ENCODE measurements at places on chromosomes 3 and 15.

DNA sequence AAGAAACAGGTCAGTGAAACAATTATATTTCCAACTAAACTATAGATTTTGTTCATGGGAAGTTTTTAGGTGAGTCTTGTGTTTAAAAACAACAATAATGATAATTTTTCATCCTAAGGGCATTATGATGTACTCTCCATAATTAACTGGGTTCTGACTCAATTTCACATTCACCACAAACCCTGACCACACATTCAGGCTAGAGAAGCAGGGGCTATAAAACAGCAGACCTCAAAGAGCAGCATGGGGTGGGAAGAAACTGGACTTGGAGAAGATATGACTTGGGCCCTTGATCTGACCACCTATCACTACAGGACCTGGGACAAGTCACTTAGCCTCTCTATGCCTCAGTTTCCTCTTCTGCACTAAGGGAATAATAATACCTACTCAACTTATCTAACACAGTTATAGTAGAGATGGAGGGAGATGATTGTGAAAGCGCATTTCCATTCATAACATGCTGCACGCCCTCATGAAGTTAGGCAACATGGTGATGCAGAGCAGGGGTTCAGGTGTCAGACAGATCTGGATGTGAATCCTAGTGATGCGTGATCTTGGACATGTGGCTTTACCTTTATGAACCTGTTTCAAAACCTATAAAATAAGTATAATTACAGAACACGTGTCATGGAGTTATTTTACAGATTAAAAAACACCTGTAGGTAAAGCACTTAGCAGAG lies 63.0 kb upstream of the ACP3 start:
- no peak for DNase-seq

GRCh38 chr3:129890125-129890524 lies 3.4 kb downstream of the TMCC1 start:
- DNase-seq, result no peak

DNA sequence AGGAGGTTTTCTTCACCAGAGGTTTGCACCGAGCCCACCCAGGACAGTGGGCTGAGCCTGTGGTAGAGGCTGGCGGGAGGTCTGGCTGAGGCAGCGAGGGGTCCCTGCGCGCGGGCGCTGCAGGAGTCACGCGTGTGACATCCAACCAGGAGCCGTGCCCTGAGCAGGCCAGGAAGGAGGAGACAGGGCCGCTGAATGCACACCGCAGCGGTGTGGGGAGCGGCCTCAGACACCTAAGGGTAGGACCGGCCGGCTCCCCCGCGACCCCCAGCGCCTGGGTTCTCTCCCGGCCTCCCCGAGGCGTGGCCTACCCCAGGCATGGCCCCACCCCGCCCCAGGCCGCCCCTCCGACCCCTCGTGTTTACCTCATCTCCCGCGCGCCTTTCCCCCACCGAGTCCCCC lies 412 bp downstream of the SLC41A3 start:
- no peak for DNase-seq

DNA sequence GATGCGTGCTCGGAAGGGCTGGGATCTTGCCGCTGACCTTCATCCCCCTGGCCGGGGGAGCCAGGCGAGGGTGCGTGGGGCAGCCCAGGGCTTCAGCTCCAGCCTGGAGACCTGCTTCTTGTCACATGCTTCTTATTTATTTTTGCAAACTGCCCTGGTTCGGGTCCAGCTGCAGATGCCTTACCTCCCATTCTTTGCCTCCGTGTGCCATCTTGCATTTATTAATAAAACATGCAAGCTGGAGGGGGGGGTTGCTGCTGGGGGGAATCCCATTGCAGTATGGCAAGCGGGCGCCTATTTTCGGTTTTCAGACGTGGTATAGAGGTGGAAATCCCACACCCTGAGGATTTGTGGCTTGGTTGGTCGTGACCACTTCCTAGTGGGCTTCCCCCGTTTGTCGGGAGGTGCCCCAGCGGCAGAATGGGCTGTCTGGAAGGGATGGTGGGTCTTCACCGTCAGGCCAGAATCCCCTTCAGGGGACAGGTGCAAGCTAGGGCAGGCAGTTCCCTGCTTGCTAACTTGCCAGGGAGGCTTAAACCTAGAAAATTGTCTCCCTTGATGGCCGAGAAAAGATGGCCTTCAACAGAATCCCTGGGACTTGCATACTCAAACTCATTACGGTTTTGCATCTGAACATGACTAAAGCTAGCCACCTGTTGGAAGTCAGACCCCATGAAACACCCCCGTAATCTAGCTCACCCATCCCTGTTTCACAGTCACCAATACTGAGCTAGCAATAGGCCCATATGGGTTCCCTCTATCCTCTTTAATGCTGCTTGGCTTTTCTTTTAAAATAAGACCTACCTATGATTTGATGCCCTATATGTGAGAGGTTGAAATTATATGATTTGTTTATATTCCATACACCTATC lies 569 bp downstream of the TMEM266 start:
- no peak for DNase-seq

DNA sequence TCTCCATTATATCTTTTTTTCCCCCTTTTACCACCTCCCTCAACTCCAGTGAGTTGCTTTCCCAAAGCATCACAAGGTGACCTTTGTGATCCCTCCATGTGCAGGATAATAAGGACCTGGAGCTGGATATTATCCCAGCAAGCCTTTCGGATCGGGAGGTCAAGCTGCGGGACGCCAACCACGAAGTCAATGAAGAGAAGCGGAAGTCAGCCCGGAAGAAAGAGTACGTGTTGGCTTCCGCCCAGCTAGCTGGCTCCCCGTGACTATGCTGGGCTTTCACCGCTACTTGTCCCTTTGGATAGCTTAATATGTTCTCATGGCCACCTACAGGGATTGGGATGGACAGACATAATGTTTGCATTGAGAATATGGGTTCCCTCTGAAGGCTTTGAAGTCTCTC lies 273.7 kb upstream of the UMPS start:
- no peak for DNase-seq

GRCh38 chr3:175346573-175347356 lies 487.6 kb downstream of the NAALADL2 start:
- DNase-seq, result no peak

DNA sequence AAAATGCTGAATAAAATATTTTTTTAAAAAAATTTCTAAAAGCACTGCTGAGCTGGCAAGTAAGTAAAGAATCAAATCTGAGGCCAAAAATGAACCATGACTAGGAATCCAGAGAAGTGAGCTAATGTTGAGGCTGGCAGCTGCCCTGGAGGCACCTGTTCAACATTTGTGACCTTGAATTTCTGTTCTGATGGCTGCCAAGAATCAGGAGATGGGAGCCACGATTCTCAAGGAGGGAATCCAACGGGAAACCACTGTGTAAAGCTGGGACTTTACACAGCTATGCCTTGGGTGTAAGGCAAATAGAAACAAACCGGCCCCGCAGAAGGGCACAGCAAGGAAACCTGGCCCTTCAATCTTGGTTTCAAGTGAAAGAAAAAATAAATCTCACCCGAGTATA lies 22.7 kb downstream of the HEG1 start:
- no peak for DNase-seq

DNA sequence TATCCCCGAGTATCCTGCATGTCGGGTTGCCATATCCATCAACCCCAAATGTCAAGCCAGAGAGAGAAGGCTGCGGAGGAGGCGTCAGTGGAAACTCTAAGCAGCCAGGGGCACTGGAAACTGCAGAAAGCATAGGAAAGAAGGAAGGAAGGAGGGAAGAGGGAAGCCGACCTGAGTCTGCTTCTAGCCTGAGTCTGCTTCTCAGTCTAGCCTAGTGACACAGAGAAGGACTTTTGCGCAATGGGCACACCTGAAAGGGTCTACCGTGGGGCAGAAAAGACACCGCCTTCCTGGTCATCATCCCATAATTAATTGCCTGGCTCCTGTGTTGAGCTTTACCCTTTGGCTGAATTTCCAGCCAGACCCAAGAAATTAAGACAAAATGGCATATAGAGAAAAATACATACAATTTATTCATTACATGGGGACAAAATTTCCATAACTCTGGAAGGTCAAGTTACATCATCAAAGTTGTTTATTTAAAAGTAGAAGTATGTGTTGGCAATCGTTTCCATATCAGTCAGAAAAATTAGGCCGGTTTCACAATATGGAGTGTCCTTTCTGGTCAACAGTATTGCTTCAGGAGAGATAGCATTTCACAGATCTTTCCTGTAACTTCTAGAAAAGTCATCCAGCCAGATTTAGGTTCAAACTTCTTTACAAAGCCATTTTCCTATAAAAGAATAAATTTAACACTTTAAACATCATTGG lies 10.3 kb downstream of the BCL2A1 start:
- no peak for DNase-seq

DNA sequence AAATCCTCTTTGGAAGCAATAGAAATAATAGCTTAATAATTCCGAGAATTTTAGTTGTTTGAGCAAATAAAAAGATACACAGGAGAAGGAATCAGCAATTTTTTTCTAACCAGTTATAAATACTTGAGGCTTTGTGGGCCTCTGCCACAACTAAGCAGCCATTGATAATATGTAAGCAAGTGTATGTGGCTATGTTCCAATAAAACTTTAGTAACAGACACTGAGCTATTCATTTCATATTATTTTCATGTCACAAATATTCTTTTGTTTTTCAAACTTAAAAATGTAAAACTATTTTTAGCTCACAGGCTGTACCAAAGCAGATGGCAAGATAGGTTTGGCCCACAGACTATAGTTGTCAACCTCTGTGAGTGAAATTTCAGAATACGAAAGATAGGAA lies 85.7 kb downstream of the MSL2 start:
- no peak for DNase-seq

GRCh38 chr3:150878996-150879575 lies 26.2 kb downstream of the MINDY4B start:
- DNase-seq, result no peak

DNA sequence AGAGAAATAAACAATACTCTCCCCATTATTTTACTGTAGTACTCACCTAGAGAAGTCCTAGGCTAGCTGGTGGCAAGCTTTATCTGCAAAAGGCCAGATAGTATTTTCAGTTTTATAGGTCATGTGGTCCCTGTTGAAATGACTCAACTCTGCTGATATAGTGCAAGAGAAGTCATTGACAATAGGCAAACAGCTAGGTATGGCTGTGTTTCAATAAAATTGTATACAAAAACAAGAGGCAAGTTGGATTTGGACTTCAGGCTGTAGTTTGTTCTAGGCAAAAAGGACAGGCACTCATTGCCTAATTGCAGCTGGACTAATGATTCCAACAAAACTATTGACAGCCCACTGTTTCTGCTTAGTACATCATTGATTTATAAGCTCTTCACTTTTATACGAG lies 328.0 kb upstream of the PDZRN3 start:
- no peak for DNase-seq

DNA sequence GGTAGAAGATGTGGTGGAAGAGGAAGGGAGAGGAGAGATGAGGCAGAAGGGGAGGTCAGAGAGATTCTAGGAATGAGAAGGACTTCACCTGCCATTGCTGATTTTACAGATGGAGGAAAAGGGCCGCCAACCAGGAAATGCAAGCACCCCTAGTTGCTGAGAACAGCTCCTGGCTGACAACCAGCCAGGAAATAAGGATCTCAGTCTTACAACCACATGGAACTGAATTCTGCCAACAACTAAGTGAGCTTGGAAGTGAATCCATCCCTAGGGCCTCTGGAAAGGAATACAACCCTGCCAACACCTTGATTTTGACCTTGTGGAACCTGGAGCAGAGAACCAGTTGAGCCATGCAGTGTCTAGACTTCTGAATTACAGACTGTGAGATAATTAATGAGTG lies 86.6 kb downstream of the EDEM1 start:
- DNase-seq, result no peak

GRCh38 chr15:31080591-31081014 lies 20.9 kb downstream of the TRPM1 start:
- DNase-seq, result no peak

DNA sequence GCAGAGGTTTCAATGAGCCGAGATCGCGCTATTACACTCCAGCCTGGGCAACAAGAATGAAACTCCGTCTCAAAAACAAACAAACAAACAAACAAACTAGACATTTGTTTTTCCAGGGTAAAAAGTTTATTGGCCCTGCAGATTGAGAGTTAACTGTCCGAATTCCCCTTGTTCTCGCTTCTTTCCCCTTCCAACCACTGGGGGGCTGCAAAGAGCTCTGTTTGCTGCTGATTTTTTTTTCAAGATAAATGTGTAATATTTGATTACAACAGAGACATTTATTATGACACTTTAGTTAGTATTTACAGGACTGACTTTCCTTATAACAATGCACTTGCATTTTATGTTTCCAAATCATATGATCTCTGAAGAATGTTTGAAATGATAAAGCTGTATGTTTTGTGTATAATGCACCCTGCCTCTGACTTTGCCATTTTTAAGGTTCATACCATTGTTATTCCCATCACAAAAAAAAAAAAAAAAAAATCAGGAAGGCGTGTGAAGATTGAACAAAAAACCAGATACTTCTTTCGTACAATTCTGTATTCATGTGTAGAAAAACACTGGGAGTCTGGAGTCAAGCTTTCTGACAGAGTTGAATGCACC lies 2.8 kb downstream of the CLSTN2 start:
- DNase-seq, result no peak

- no peak for DNase-seq
Observed at GRCh38 chr3:31262201-31262600, 270.5 kb upstream of the STT3B start.

- DNase-seq, result no peak
Observed at GRCh38 chr3:65901226-65901625, 137.5 kb downstream of the MAGI1 start.

GRCh38 chr15:40859206-40859851 lies 14.7 kb downstream of the RHOV start:
- no peak for DNase-seq

- DNase-seq, result no peak
Observed at GRCh38 chr3:4281991-4282390, 21.2 kb upstream of the SETMAR start.

- no peak for DNase-seq
Observed at GRCh38 chr3:192219926-192220325, 507.4 kb downstream of the FGF12 start.

DNA sequence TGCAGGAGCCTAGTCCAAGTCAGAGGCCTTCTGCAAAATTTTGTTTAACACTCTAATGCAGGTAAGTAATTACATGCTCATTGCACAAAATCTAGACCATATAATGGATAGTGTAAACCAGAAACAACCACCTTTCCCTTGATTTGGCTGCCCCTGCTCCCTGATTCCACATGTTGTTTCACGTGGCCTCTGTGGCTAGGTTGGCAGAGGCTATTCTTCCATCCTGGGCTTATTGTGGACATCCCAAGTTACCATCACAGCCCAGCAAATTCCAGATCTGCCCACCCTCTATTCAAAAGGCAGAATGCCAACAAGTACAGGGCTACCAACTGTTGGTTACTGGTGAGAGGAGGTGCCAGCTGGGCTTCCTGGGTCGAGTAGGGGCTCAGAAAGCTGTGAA lies 794.5 kb upstream of the GRM7 start:
- DNase-seq, result no peak

GRCh38 chr3:101038880-101039279 lies 45.7 kb upstream of the ABI3BP start:
- no peak for DNase-seq

Data from C1 segment of cervical spinal cord (tissue), 14 donors.